ENCODE measurements at places on chromosomes 3 and 15. TPM values are rescaled to one million over a fixed set of nuclear protein-coding genes. Genes with fewer than 3 reads are reported as not detected.

GOLGA8J gene
- total RNA-seq: not detected

GPR149 gene
- not detected for total RNA-seq

FSIP1 gene
- total RNA-seq: 0.57 TPM

CCDC12 gene
- total RNA-seq: 58.8 TPM

GATA2 gene
- 2.2 TPM for total RNA-seq

LINGO1 gene
- 1.2 TPM for total RNA-seq

MED12L gene
- 0.09 TPM for total RNA-seq

GRCh38 chr3:45462522-45463265 is 74.3 kb downstream of the LARS2 start:
- no peak overlapping the region for H3K4me3 ChIP-seq
- H3K27me3 ChIP-seq: no peaks in the 10 kb centered on the region
- no peak for DNase-seq
- H3K27ac ChIP-seq: no peak overlapping the region
- peaks cover 3% of the 10 kb centered on the region for H3K4me1 ChIP-seq

DNA sequence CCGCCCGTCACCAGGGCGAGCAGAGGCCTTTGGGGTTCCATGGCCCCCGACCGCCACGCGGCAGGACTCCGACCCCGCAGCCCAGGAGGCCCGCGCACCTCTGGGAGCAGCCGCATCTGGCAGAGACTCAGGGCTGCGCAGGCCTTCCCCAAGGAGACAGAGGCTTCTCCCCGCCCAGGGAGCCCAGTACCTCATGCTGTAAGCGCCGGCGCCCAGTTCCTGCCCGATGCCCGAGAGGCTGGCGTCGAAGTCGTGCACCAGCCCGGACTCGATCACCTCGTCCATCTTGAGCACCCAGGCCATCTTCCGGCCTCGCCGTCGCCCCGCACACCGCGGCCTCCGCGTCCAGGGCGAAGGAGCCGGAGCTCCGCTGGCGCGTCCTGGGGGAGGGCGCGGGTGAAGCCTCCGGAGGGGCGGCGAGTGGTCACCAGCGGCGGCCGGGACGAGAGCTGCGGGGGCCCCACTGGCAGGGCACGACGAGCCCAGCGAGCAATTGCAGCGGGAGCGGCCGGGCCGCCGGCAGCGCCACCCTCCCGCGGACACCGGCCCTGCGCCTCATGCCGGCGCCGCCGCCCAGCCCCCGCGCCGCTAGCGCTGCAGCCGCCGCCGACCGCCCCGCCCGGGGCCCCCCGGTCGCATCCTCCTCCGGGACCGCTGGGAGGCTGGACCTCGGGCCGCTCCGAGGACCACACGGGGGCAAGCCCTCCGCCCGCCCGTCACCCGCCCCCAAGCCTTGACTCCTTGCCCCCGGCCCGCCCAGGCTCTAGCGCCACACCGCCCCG is 468 bp downstream of the UBP1 start:
- no peaks in the 10 kb centered on the region for H3K27me3 ChIP-seq
- peak overlapping the region; percentile 99 for H3K27ac ChIP-seq
- no peaks in the 10 kb centered on the region for H3K36me3 ChIP-seq
- peak overlapping the region; percentile 96 for H3K4me3 ChIP-seq

GRCh38 chr3:14740983-14741382 is 66.0 kb downstream of the C3orf20 start:
- H3K4me3 ChIP-seq: no peak overlapping the region
- no peak overlapping the region for H3K27ac ChIP-seq
- no peak for DNase-seq
- H3K27me3 ChIP-seq: no peaks in the 10 kb centered on the region

- H3K27me3 ChIP-seq: no peaks in the 10 kb centered on the region
- no peaks in the 10 kb centered on the region for H3K36me3 ChIP-seq
- DNase-seq: no peak
- H3K27ac ChIP-seq: no peak overlapping the region
Observed at GRCh38 chr3:38343797-38344594, 2.6 kb upstream of the XYLB start.

GRCh38 chr3:196609343-196609775 is 30.1 kb upstream of the NRROS start:
- H3K27ac ChIP-seq: peak overlapping the region; percentile 16
- DNase-seq: peak; percentile 70
- no peaks in the 10 kb centered on the region for H3K27me3 ChIP-seq
- H3K36me3 ChIP-seq: no peaks in the 10 kb centered on the region
- H3K4me3 ChIP-seq: no peak overlapping the region
- no peaks in the 10 kb centered on the region for H3K4me1 ChIP-seq

- H3K4me3 ChIP-seq: no peak overlapping the region
- peaks cover 39% of the 10 kb centered on the region for H3K36me3 ChIP-seq
- H3K4me1 ChIP-seq: no peaks in the 10 kb centered on the region
- H3K27ac ChIP-seq: no peak overlapping the region
- no peak for DNase-seq
Observed at GRCh38 chr15:41476416-41477048, 17.1 kb upstream of the ITPKA start.

- H3K4me3 ChIP-seq: no peak overlapping the region
- H3K4me1 ChIP-seq: peaks cover 34% of the 10 kb centered on the region
- no peaks in the 10 kb centered on the region for H3K36me3 ChIP-seq
Observed at GRCh38 chr15:62854420-62855084, 188.0 kb upstream of the TPM1 start.

DNA sequence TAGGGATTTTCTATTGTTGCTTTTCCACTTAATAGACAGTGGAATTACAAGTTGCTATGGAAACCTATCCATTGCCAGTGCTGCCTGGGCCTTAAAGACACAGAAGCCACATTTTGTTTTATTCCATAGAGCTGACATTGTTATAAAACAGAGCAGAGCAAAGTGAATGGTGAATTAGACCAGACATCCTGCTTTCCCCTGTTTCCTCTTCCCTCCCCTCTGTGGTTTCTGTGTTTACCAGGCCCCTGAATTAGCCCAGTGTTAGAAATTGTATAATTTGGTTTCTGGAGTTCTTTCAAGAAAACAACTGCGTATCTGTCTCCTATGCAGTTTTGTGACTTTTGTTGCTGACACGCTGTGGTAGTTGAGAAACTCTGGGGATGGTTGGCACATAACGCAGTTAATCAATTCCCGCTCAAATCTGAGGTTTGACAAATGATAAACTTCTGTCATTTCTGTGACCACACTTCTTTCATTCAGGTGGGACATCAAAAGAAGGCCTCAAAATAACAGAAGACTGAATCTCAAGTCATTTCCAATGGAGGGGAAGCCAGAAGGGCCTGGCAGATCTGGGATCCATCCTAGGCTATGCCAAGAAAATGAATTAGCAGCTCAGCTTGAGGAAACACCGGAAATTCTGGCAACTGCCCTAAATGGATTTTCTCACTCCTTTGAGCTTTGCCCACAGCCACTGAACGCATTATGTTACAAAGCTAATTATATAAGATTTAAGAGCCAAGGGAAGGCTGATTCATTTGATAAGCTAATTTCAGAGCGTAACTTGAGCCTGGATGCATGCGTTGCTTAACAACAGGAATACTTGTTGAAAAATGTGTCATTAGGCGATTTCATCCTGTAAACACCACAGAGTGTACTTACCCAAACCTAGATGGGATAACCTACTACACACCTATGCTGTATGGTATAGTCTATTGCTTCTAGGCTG is 46.9 kb downstream of the NR1D2 start:
- H3K4me1 ChIP-seq: no peaks in the 10 kb centered on the region
- H3K36me3 ChIP-seq: no peaks in the 10 kb centered on the region
- H3K27me3 ChIP-seq: no peaks in the 10 kb centered on the region
- no peak for DNase-seq

DNA sequence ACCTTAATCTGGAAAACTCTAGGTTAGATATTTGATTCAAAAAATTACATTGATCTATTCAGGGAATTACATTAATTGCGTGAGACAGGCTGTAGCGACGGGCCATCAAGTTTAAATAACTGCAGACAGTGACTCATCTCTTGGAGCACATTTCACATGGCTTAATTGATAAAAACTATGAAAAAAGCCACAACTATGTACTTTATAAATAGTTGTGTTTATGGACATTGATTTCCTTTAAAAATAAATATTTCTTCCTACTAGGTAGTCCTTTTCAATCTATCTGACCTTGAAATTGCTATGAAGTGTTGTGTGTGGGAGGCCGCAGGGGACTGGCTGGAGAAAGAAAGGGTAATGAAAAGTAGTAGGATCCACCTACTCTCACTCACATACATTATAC is 157.8 kb downstream of the IL1RAP start:
- H3K27ac ChIP-seq: no peak overlapping the region
- H3K36me3 ChIP-seq: no peaks in the 10 kb centered on the region
- H3K4me3 ChIP-seq: no peak overlapping the region
- H3K27me3 ChIP-seq: no peaks in the 10 kb centered on the region
- DNase-seq: no peak

DNA sequence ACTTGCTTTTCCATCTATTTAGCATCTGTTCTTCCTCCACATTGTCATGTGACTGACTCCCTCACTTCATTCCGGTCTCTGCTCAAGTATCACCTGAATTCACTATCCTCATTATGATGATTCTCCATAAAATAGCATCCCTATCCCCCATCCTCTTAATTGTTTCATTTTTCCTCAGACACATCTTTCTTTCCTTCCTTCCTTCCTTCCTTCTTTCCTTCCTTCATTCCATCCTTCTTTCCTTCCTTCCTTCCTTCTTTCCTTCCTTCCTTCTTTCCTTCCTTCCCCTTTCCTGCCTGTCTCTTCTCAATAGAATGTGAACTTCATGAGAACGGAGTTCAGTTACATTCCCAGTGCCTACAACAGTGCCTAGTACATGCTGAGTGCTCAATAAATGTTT is 32.6 kb upstream of the MTHFS start:
- no peak for DNase-seq
- H3K27me3 ChIP-seq: no peaks in the 10 kb centered on the region
- no peaks in the 10 kb centered on the region for H3K36me3 ChIP-seq
- peaks cover 2% of the 10 kb centered on the region for H3K4me1 ChIP-seq
- H3K4me3 ChIP-seq: no peak overlapping the region
- no peak overlapping the region for H3K27ac ChIP-seq

DNA sequence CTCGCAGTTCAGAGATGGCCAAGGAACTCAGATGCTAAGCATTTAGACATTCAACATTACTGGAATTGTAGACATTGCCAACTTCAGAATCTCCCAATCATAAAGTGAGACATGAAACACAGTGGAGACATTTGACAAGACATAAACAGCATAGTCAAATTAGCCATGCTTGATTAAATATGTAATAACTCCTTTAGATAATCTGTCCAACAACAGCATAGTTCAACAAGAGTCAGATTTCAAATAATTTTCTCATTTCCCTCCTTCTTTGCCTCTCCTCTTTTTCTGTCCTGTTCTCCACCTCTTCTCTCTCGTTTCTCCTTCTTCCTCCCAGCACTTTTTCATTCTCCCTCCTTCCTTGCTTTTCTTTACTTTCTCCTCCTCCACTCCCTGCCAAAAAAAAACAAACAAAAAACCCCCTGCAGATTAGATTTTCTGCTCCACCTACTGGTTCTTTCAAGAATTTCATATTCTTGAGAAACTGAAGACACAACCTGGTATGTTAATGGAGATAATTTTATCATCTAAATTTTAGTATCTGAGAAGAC is 20.2 kb downstream of the CPOX start:
- H3K4me3 ChIP-seq: no peak overlapping the region
- no peak for DNase-seq
- no peaks in the 10 kb centered on the region for H3K27me3 ChIP-seq
- H3K4me1 ChIP-seq: no peaks in the 10 kb centered on the region
- H3K36me3 ChIP-seq: no peaks in the 10 kb centered on the region
- no peak overlapping the region for H3K27ac ChIP-seq

- no peak overlapping the region for H3K27ac ChIP-seq
- H3K4me3 ChIP-seq: no peak overlapping the region
- no peaks in the 10 kb centered on the region for H3K36me3 ChIP-seq
- no peak for DNase-seq
- peaks cover 8% of the 10 kb centered on the region for H3K4me1 ChIP-seq
- no peaks in the 10 kb centered on the region for H3K27me3 ChIP-seq
Observed at GRCh38 chr15:66950114-66950513, 115.3 kb upstream of the SMAD3 start.

- H3K4me3 ChIP-seq: no peak overlapping the region
- H3K36me3 ChIP-seq: no peaks in the 10 kb centered on the region
- no peaks in the 10 kb centered on the region for H3K27me3 ChIP-seq
- no peak overlapping the region for H3K27ac ChIP-seq
- H3K4me1 ChIP-seq: no peaks in the 10 kb centered on the region
- no peak for DNase-seq
Observed at GRCh38 chr3:10534066-10534465, 28.7 kb upstream of the ATP2B2 start.

GRCh38 chr3:188021502-188022040 is 132.4 kb upstream of the LPP start:
- H3K4me1 ChIP-seq: no peaks in the 10 kb centered on the region
- H3K27ac ChIP-seq: no peak overlapping the region
- no peaks in the 10 kb centered on the region for H3K27me3 ChIP-seq
- no peaks in the 10 kb centered on the region for H3K36me3 ChIP-seq
- DNase-seq: no peak
- H3K4me3 ChIP-seq: no peak overlapping the region

- no peaks in the 10 kb centered on the region for H3K27me3 ChIP-seq
- no peak overlapping the region for H3K27ac ChIP-seq
- H3K4me3 ChIP-seq: no peak overlapping the region
- no peaks in the 10 kb centered on the region for H3K36me3 ChIP-seq
- no peaks in the 10 kb centered on the region for H3K4me1 ChIP-seq
Observed at GRCh38 chr3:6097556-6097955, 763.4 kb upstream of the GRM7 start.

DNA sequence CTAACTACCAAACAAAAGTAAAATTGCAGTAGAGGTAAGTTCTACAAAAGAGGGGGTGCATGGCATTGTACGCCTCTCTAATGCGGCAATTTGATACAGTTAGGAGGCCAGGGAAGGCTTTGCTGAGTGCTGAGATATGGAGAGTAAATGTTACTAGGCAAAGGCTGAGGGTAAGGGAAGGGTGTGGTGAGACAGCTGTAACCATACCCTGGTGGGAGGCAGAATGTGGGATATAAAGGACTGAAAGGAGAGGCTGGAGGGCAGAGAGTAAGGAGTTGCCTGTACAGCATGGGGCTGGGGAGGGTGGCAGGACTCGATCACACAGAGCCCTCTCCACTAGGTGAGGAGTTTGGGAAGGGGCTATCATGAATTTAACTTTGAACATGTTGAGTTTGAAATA is 106.3 kb downstream of the PDCD6IP start:
- DNase-seq: no peak
- no peak overlapping the region for H3K4me3 ChIP-seq
- no peak overlapping the region for H3K27ac ChIP-seq
- H3K36me3 ChIP-seq: no peaks in the 10 kb centered on the region

- no peak overlapping the region for H3K27ac ChIP-seq
- DNase-seq: no peak
- H3K4me1 ChIP-seq: no peaks in the 10 kb centered on the region
- H3K4me3 ChIP-seq: no peak overlapping the region
- no peaks in the 10 kb centered on the region for H3K36me3 ChIP-seq
Observed at GRCh38 chr3:5426094-5426883, 238.8 kb downstream of the EDEM1 start.

All from esophagus squamous epithelium (tissue), 5 donors.